ENCODE measurements at places on chromosomes 5 and 9. TPM values are rescaled to one million over a fixed set of nuclear protein-coding genes. Genes with fewer than 3 reads are reported as not detected.

The FOXD4L4 gene
- not detected for total RNA-seq

The TRPM6 gene
- total RNA-seq = not detected

The TMEM267 gene
- 20.7 TPM for total RNA-seq

The C5orf63 gene
- total RNA-seq = 9.4 TPM

The EXD3 gene
- total RNA-seq = 12.7 TPM

The MED22 gene
- total RNA-seq = 21.5 TPM

The SLC36A2 gene
- not detected for total RNA-seq

The TMEM171 gene
- total RNA-seq = not detected

The STKLD1 gene
- 0.41 TPM for total RNA-seq

Data from activated naive CD4-positive, alpha-beta T cell treated with anti-CD3 and anti-CD28 coated beads for 36 hours (primary cell).